HTR-8/SVneo (cell line): ENCODE measurements at places on chromosomes 4 and X.

GRCh38 chr4:53929955-53930798 is 134.2 kb downstream of the CHIC2 start:
- peak; percentile 70 for DNase-seq

DNA sequence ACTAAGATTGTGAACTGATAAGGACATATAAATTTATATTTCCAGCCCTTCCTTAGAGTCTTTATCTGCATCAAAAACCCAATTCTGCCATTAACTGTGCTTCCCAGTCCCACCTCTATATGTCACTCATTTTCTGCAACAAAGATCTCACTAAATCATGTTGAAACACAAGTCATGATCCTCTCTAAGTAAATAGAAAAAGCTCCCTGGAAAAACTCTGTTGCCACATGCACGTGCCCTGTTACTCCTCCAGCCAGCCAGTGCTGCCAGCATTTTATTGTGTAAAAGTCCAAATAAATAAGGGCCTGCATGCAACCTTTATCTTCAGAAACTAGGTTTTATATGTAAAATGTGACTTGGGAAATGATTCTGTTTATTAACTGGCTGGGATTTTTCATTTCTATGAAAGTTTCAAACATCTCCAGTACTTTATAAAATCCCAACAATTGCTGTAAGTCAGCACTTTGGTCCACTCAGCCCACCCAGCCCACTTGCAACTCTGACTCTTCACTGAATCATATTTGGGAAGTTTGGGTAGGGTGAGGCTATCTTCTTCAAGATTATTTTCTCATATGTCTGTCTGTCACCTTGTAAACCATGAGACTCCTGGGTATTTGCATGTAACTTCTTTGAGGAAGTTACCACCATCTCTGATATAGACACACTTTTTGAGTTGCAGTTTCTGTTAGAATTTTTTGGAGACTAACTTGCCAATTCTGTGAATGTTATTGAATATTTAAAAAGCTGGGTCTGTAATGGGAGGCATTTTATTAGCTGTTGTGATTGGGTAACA is 40.0 kb upstream of the SMARCA5 start:
- DNase-seq = no peak

- no peak for DNase-seq
Observed at GRCh38 chr4:110678517-110679227, 55.8 kb upstream of the PITX2 start.

- DNase-seq = no peak
Observed at GRCh38 chr4:1155314-1155713, 17.1 kb downstream of the SPON2 start.

GRCh38 chr4:13704761-13705160 is 77.2 kb upstream of the BOD1L1 start:
- no peak for DNase-seq
